ENCODE measurements at places on chromosomes 6 and 20.

- no peak for DNase-seq
These were observed 50.0 kb downstream of the PREX1 start for GRCh38 chr20:48777821-48778220.

DNA sequence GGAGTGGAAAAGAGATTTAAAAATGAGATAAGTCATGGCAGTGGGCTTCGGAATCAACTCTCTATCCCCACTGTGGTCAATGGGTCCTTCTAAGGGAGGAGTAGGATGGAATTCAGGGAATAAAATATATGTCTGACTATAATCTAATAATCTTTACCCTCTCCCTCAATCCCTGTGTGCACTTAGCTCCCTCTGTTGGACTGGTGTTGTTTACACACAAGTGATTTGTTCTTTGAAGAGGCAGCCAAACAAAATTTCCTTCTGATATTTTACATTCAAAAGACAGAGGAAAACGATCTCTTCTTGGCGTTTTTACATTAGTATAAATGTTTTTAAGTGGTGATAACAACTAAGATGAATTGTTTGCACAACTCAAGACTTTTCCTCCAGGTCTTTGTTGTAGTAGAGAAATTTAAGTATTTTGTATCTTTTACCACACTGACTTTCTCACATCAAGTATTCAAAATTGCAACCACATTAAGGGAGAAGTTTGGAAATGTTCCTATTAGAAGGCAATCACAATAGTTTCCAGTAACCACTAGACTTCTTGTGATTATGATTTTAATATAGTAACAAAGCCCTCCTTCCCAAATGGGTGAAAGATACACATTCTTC, 317.8 kb downstream of the CENPW start:
- no peak for DNase-seq

GRCh38 chr6:137602313-137603197, 108.4 kb upstream of the OLIG3 start:
- no peak for DNase-seq

- DNase-seq = no peak
These were observed 5.2 kb downstream of the SLC35D3 start for GRCh38 chr6:136927292-136927691.

GRCh38 chr6:17439243-17439993, 46.0 kb downstream of the CAP2 start:
- no peak for DNase-seq

- DNase-seq = no peak
These were observed 28.3 kb downstream of the MAS1 start for GRCh38 chr6:159919011-159919511.

- no peak for DNase-seq
These were observed 17.2 kb downstream of the GATA5 start for GRCh38 chr20:62458275-62459251.

DNA sequence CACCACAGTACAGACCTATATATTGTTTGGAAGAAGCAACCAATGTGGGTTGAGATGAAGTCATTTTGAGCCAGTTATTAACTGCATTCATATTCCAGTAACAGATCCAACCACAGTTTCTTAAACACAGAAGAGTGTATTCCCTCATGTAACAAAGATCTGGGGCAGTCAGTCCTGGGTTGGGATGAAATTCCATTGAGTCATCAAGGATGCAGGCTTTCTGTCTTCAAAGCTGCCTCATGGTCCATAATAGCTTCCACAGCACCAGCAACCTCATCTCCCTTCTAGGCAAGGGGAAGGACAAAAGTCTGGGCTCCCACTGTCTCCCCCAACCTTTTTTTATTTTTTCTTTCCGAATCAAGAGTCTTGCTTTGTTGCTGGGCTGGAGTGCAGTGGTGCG, 2.9 kb upstream of the SOD2 start:
- DNase-seq = no peak

- no peak for DNase-seq
These were observed 36.7 kb upstream of the PCSK2 start for GRCh38 chr20:17189976-17190695.

DNA sequence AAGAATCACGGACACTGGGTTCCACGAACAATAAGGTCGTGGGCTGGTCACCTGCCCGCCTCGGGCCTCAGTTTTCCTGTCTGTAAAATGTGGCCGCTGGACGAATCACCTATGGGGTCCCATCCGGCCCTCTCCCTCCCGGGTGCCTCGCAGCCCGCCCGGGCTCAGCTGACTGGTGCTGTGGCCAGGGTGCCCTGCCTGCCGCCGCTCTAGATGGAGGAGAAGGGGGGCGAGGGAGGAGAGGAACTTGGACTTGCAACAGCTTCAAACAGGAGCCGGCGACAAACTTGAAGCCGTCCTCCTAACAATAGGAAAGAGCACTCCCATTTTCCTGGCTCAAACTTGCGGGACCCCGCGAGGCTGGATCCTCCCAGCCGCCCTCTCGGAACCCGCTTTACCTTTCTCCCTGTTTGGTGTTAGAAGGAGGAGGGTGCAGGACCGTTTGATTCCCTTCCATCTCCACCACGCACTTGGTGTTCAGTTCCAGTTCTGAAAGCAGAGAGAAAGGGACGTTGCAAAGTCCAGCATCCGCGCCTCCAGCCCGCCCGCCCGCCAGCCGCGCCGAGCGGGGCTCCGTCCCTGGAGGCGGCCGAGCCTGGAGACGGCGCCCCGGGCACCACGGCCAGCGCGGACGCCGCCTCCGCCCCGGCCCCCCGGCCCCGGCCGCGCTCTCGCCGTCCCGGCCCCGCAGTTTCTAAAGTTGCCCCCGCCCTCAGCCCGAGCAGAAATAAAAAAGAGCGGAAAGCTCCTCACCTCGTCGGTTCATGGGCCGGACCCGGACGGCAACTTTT, 584 bp downstream of the KIF13A start:
- DNase-seq = no peak

DNA sequence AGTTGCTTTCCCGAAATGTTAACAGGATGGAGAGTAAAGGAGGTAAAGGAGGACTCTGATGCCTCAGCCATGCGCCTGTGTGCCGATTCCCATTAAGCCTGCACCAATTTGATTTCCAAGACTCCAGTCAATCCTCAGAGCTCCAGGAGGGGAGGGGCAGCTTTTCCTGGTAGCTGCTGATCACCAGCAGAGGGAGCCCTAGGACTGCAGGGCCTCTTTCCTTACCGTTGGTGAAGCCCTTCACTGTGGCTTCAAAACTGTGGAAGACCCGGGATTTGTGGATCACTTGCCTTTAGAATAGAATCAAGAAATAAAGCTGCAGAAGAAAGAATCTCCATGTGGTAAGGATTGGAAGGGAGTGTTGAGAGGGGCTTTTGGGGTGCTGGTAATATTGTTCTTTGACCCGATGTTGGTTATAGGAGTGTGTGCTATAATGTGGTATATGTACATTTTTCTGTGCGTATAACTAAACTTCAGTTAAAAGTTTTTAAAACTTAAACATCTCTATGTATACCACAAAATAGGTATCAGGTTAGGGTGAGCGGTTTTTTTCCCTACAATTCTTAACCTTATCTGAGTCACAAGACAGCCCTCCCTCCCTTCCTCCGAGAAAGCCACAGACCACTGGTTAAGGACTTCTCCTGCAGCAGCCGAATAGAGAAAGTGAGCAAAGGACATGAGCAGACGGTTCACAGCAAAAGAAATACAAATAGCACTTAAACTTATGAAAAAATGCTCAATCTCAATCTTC, 6.9 kb upstream of the OSER1 start:
- peak; percentile 79 for DNase-seq

DNA sequence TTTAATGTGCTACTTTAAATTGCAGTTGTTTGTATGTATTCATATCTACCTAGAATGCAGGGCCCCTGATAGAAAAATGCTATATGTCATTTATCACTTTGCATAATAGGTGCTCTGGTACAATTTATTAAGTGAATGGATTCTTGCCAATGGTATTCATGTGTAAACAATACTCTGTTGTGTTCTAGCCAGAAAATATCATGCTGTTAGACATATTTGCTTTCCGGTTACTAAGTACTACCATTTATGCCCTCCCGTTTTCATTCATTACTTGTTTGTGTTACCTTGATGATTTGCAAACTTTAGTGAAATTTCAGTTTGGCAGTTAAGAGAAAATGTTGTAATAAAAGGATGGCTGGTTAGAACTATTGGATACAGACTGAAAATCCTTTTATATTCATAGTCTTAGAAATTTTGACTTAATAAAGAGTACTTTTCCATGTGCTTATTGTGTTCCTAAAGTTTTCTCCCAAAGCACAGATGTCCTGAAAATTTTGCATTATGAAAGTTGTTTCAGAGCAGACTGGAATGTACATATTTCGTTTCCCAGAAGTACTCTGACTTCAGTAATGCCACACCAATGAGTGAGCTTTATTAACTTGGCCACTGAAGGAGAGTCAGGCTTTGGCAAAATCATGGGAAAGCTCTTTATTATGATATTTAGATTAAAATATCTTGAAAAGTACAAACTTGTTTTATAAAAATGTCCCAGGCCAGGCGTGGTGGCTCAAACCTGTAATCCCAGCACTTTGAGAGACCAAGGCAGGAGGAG, 31.5 kb downstream of the RPF2 start:
- DNase-seq = no peak

- DNase-seq = no peak
These were observed 7.8 kb downstream of the PAK5 start for GRCh38 chr20:9831032-9831431.

- DNase-seq = no peak
These were observed 24.2 kb upstream of the ATXN1 start for GRCh38 chr6:16785496-16785895.

GRCh38 chr6:167485186-167485978, 160.5 kb downstream of the TTLL2 start:
- peak; percentile 7 for DNase-seq

DNA sequence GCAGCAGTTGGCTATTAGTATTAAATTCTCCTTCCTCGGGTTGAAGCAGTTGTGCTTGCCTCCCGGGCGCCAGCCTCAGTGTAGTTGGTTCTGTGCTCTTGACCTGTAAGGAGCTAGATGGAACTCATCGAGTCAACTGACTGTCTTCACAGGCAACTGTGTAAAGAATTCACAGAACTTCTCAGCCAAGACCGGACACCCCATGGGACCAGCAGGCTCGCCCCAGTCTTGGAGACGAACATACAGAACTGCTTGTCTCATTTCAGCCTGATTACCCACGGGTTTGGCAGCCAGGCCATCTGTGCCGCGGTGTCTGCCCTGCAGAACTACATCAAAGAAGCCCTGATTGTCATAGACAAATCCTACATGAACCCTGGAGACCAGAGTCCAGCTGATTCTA, 8.5 kb downstream of the TFAP2C start:
- no peak for DNase-seq

DNA sequence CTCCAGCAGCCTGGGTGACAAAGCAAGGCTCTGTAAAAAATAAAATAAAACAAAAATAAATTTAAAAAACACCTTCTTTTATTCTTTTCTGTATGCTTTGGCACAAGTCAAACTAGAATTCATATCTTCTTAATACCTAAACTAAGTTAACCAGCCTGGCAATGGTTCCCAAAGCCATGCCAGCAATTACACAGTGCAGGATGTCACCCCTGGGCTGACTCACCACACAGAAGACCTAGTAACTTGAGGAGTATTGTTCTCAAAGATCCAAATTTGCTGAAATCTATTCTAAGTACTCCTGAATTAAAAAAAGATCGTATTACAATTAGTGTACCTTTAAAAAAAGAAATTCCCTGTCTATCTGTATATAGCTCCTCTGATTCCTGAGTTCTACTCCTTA, 162.7 kb upstream of the SGK1 start:
- no peak for DNase-seq

GRCh38 chr20:17749978-17750721, 50.4 kb downstream of the BANF2 start:
- DNase-seq = no peak

DNA sequence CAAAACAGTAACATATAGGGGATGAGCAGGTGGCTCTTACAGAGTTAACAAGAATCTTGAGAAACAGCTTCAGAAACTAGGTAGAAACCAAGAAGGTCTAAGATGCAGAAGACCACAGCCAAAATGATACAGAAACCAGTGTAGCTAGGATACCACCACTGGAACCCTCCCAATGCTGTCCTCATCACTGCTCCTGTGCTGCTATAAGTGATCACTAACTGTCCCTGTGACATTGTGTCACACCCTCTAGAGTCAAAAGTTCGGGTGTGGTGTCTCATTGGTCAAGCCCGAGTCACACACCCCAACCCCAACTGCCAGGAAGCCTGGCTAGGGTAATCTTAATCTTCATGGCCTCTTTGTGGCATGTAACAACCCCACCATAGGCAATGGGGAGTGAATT, 153.1 kb downstream of the RCAN2 start:
- no peak for DNase-seq

GRCh38 chr6:90466154-90466940, 120.5 kb downstream of the MAP3K7 start:
- DNase-seq = no peak

- DNase-seq = peak; percentile 66
These were observed 896 bp upstream of the RNASET2 start for GRCh38 chr6:166957087-166957804.

GRCh38 chr20:48131581-48131980, 346.3 kb upstream of the SULF2 start:
- no peak for DNase-seq
